ENCODE measurements at places on chromosomes 7 and 10.

DNA sequence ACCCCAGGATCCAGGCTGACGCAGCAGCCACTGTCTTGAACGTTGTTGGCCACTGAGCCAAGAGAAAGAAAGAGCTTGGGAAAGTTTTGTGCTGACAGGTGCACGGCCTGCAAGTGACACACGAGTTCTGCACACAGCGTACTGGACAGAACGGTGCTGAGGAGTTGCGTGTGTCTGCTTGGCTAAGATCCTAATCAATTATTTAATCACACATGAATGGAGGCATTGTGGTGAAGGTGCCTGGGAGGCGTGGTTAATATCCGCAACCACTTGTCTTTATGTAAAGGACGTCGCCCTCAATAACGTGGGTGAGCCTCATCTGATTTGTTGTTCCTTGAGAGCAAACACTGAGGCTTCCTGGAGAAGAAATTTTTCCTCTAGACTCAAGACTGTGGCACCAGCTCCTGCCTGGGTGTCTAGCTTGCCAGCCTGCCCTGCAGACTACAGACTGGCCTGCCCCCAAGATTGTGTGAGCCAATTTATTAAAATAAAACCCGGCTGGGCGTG lies 16.6 kb upstream of the GNA12 start:
- DNase-seq = no peak

- DNase-seq = no peak
Measured at GRCh38 chr7:110281362-110281761, 809.6 kb upstream of the LRRN3 start.

DNA sequence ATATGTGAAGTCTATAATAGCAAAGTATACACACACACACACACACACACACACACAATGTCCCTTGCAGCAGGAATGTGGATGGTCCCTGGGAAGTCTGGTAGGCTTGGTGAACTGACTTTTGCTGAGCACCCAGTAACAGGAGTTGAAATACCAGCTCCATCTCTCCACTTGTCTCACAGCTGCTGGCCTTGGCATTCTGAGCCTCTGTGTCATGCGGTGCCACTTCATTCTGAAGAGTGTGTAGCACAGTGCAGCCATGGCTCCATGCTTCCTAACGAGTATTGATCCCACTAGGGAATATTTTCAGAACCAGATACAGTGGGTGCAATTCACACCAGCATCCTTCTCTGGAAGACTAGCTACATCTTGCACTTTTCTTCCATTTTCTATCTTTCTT lies 192.4 kb downstream of the ADARB2 start:
- no peak for DNase-seq

- no peak for DNase-seq
Measured at GRCh38 chr7:151460474-151460855, 20.5 kb upstream of the CRYGN start.

GRCh38 chr7:8841171-8841570 lies 407.8 kb downstream of the NXPH1 start:
- no peak for DNase-seq

Measured in cortex of kidney (tissue), 1 donor.